Fibroblast of skin of back (primary cell): ENCODE measurements at places on chromosomes 1 and 21.

GRCh38 chr1:212671342-212672031, 28.2 kb downstream of the BATF3 start:
- DNase-seq, result peak; percentile 62

DNA sequence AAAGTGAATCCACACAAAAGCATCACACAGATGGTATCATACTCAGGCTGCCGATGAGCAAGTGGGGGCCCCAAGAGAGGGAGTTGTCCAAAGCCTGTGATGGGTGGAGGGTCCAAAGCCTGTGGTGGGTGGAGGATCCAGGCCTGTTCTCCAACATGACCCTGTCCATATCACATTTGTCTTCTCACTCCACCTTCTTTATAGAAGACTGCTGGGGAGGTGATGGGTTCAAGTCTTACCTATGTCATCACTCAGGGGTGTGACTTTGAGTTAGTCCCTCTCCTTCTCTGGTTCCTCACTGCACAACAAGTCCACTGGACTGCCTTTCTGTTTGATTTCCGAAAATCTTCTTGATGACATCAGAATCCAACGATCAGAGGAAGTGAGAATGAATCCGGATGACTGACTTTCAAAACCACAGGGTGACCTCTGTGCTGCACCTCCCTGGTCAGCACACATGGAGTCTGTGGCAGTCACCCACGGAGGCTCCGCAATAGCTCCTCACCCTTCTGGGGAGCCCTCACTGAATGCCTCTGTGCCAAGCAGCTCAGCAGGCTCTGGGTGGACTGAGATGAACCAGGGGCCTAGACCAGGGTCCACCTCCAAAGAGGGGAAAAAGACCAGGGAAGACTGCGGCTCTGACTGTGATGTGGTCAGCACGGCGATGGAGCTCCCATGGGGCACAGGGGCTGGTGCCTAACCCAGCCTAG, 166.8 kb downstream of the HIVEP3 start:
- no peak for DNase-seq

GRCh38 chr1:10665930-10666850, 130.3 kb downstream of the CASZ1 start:
- no peak for DNase-seq

GRCh38 chr1:152855661-152856060, 4.1 kb upstream of the LCE7A start:
- no peak for DNase-seq

DNA sequence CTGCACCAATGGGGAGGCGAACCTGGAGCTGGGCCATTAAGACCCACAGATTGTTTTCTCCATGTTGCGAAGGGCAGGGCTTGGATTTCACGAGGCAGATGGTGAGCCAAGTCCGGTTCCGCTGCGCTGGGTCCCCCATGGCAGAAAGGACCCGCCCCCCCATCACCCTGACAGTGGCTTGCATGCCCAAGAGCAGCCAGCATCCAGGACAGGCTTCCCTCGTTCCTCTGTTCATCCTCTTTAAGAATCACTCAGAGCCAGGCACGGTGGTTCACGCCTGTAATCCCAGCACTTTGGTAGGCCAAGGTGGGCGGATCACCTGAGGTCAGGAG, 15.8 kb upstream of the NPHP4 start:
- no peak for DNase-seq

DNA sequence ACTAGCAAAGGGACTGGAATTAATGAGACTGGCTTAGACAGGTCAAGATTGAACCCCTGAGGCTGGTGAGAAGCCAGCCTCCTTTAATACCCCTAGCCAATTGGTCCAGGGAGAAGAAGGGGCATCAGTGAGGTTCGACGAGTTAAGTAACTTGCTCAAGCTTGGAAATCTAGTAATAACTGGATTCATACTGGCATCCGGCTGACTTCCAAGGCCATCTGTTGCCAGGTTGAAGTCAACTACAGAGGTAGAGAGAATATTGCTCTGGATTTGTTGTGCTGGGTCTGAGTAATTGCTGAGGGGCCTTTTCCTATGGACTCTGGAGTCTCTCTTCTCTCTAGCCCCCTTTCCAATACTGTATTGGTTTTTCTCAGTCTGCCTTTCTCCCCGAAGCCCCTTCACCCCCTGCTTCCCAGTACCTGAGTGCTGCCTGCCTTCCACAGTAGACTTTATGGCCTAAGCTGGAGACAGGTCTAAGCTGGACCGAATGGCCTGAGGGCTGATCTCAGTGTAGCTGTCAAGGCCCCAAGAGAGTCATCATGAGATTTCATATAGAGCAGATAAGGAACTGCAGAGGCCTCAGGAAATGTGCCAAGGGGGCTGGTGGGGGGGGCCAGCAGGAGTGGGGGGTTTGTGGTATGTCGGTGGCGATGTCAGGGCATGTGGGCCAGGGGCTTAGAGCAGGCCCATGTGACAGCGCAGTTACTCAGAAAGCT, 42.4 kb upstream of the IL19 start:
- no peak for DNase-seq

GRCh38 chr1:89364954-89365550, 1.2 kb downstream of the GBP6 start:
- DNase-seq, result no peak

DNA sequence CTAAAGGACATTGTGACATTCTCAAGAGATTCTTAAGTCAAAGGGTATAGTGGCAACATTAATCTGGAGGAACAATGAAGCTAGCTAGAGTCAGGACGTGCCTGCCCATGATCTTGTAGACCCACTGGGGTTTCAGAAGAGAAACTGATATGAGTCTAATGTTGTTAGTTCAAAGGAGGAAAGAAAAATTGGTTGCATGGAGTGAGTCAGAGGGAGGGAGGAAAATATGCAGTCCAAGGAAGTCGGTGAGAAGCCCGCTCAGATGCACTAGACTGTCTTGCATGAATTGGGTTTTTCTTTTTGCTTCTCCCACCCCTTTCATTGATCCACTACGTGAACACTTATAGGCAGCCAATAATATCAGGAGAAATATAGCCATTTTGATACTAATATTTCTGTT, 53.8 kb upstream of the SYT14 start:
- peak; percentile 67 for DNase-seq

- DNase-seq, result peak; percentile 73
Measured at GRCh38 chr1:235783148-235783776, 83.4 kb downstream of the LYST start.

DNA sequence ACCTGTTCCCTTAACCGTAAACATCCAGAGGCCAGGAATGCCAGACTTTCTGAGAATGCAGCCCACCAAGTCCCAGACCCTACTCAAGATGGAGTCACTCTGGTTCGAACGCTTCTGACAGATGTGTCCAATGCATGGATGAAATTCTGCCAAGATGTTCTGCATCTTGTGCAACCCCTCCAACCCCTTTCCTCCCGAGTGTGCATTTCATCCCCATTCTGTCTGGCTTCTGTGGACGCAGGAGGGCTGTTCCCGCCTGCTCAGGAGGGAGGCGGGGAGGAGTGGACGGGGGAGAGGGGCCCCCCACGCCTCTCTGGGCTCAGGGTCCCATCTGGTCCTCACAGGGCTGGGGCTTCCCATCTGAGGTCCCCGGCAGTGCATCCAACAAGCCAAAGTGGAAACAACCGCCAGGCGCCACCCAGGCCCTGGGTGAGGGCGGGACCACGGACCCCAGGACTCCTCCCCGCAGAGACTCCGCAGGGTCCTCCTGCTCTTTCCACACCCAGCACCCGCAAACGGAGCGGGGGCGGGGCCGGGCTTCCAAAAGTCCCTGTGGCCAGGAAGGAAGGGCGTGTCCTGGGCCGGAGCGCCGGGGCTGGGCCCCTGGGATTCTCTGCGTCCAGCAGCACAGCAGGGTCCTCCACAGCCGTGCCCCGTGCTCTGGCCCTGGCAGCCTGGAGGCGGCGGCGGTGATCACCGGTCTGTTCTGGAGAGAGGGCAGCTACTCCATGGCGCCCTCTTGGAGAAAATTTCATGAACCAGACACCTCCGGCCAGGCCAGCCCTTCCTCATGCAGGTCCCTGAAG, 27.8 kb upstream of the SUMO3 start:
- peak; percentile 55 for DNase-seq

DNA sequence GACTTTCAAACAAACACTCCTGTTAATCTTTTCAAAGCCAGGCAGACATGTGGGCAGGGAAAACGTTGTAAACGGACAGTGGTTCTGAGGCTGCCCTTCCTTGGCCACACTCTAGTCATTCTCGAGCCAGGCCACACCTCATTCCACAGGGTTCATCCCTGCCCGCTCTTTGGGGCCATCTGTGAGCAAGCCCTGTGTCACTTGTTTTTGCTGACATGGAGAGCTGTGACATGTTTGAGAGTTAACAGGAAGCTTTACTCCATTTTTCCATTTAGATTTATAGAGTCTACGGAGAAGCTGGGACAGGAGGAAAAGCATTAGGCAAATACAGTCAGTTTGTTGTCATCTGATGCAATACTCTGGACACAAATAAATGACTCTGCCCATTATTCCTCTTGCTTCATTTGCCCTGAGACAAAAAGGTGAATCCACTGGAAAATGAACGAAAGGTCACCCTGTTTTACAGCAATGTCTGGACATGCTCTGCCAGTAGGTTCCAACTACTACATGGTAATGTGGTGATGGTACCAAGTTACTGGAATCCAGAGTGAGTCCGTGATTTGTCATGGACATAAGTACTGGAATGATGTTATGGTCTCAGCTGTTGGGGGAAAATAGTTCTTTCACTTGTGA, 126.9 kb downstream of the CLIC6 start:
- peak; percentile 70 for DNase-seq

GRCh38 chr1:222914861-222915632, 100.2 kb downstream of the DISP1 start:
- peak; percentile 89 for DNase-seq

GRCh38 chr1:198880818-198881597, 242.2 kb downstream of the PTPRC start:
- DNase-seq, result peak; percentile 96
